ENCODE measurements at places on chromosomes 1 and 21. TPM values are rescaled to one million over a fixed set of nuclear protein-coding genes. Genes with fewer than 3 reads are reported as not detected.

GPR52 gene
- total RNA-seq: 0.69 TPM

LCE5A gene
- not detected for total RNA-seq

LRRC71 gene
- total RNA-seq: not detected

RGS5 gene
- 14.9 TPM for total RNA-seq

GRCh38 chr1:31815752-31816500 lies at the start of gene SPOCD1:
SPOCD1 (minus strand) TSS chr1:31816022; CDS start chr1:31815333, 689 bp downstream.
- DNase-seq: peak; percentile 63
- H3K27me3 ChIP-seq: no peaks in the 10 kb centered on the region
- no peaks in the 10 kb centered on the region for H3K4me1 ChIP-seq
- no peak within 1 kb of the TSS for H3K27ac ChIP-seq

GRCh38 chr1:222552882-222553281 lies 5.0 kb upstream of the HHIPL2 start:
- no peak overlapping the region for H3K4me3 ChIP-seq
- H3K4me1 ChIP-seq: no peaks in the 10 kb centered on the region
- H3K27ac ChIP-seq: no peak overlapping the region

GRCh38 chr1:89274411-89274857 lies 1.8 kb upstream of the GBP5 start:
- no peak overlapping the region for H3K27ac ChIP-seq
- no peaks in the 10 kb centered on the region for H3K4me1 ChIP-seq
- no peak overlapping the region for H3K4me3 ChIP-seq
- no peaks in the 10 kb centered on the region for H3K27me3 ChIP-seq
- H3K36me3 ChIP-seq: no peaks in the 10 kb centered on the region
- no peak for DNase-seq

- H3K36me3 ChIP-seq: no peaks in the 10 kb centered on the region
- no peaks in the 10 kb centered on the region for H3K4me1 ChIP-seq
- no peaks in the 10 kb centered on the region for H3K27me3 ChIP-seq
- no peak overlapping the region for H3K4me3 ChIP-seq
- H3K27ac ChIP-seq: no peak overlapping the region
- no peak for DNase-seq
Measured at GRCh38 chr1:33042831-33043230, 6.1 kb upstream of the AK2 start.

DNA sequence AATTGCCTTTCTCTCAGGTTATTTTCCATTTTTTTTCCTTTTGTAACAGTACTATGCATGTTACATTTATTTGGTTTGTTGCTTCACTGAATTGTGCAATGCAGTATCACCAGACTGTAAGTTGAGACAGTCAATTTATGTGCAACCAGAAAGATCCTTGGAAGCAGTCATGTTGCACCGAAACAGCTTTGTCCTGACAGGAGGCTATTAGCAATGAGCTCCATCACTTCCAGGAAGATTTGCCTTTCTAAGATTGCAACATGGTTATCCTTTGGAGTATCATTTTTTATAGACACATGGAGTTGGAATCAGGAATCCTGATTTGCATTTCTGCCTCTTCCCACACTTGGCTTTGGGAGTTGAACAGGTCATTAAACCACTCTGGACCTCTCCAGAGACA lies 84.5 kb upstream of the ST6GALNAC5 start:
- no peak overlapping the region for H3K4me3 ChIP-seq
- DNase-seq: no peak
- no peaks in the 10 kb centered on the region for H3K36me3 ChIP-seq

- no peaks in the 10 kb centered on the region for H3K4me1 ChIP-seq
- no peak for DNase-seq
- H3K27ac ChIP-seq: no peak overlapping the region
- no peaks in the 10 kb centered on the region for H3K27me3 ChIP-seq
Measured at GRCh38 chr21:31110430-31110829, 72.2 kb upstream of the KRTAP19-8 start.

DNA sequence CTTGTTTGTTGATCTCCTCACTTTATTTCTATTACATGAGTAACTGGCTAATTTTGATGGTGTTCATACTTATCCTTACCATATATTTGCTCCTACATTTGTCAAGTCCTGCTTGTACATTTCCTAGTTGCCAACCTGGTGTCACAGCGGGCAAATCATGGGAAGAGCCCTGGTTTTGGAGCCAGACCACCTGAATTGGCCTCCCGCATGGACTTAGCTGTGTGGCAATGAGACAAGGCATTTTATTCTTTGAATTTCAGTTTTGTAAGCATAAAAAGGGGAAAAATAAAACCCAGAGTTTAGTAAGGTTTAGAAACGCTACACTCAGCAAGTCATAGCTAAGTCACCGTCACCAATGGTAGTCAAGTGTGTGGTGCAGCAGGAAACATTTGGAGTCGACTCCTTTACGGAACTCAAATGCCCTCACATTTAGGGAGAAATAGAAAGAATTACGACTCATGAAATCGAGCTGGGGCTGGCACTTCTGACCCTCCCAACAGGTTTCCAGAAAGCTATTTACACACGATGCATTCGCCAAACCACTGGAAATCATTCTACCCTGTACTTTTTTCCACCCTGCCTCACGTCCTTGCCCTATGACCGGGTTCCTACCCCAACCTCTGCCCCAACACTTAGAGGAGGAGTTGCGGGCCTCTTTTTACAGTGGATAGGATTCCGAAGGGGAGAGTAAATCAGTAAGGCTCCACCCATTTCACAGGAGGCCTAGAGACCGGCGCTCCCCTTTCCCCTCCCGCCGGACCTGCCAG lies 492 bp upstream of the PGM1 start:
- H3K27me3 ChIP-seq: no peaks in the 10 kb centered on the region
- H3K4me1 ChIP-seq: peaks cover 23% of the 10 kb centered on the region
- no peaks in the 10 kb centered on the region for H3K36me3 ChIP-seq
- H3K27ac ChIP-seq: peak overlapping the region; percentile 100
- no peak for DNase-seq

DNA sequence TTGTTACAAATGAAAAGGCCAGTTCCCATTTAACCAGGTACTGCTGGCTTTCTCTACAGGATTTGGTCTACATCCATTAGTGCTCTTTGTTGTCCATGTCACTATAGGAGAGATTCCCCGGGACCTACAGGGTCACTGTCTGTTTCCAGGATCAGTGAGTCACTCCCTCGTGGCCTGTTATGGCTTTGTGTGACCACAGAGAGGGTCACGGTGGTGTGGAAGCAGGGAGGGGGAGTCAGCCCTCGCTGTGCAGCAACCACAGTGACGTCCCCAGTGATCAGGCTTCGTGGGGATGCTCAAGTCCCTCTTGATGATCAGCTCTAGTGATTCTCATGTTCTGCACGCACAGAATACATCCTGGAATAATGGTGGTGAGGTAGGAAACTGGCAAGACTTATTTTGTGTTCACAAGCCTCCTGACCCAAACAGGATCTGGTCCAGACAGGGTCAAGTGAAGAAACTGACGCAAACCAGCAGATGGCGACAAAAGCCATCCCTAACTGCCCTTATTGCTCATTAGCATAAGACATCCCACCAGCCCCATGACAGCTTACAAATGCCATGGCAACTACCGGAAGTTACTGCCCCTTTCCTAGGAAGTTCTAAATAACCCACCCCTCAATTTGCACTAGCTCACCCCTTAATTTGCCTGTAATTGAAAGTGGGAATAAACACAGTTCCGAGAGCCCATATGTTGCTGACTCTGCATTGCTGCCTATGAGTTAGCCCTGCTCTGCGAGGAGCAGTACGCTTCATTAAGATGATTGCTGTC lies 98.5 kb downstream of the DISC1 start:
- no peak for DNase-seq
- no peak overlapping the region for H3K27ac ChIP-seq
- no peaks in the 10 kb centered on the region for H3K36me3 ChIP-seq
- H3K4me1 ChIP-seq: no peaks in the 10 kb centered on the region
- H3K4me3 ChIP-seq: no peak overlapping the region
- H3K27me3 ChIP-seq: no peaks in the 10 kb centered on the region

- no peaks in the 10 kb centered on the region for H3K4me1 ChIP-seq
- no peak for DNase-seq
- H3K4me3 ChIP-seq: no peak overlapping the region
Measured at GRCh38 chr21:39111931-39112550, 71.2 kb downstream of the PSMG1 start.

GRCh38 chr1:221667504-221667903 lies 74.4 kb downstream of the DUSP10 start:
- H3K27me3 ChIP-seq: no peaks in the 10 kb centered on the region
- H3K36me3 ChIP-seq: no peaks in the 10 kb centered on the region
- H3K27ac ChIP-seq: no peak overlapping the region
- no peaks in the 10 kb centered on the region for H3K4me1 ChIP-seq
- H3K4me3 ChIP-seq: no peak overlapping the region

GRCh38 chr21:15430577-15430976 lies 299.2 kb upstream of the USP25 start:
- no peak for DNase-seq
- no peaks in the 10 kb centered on the region for H3K36me3 ChIP-seq
- no peak overlapping the region for H3K27ac ChIP-seq
- no peak overlapping the region for H3K4me3 ChIP-seq

DNA sequence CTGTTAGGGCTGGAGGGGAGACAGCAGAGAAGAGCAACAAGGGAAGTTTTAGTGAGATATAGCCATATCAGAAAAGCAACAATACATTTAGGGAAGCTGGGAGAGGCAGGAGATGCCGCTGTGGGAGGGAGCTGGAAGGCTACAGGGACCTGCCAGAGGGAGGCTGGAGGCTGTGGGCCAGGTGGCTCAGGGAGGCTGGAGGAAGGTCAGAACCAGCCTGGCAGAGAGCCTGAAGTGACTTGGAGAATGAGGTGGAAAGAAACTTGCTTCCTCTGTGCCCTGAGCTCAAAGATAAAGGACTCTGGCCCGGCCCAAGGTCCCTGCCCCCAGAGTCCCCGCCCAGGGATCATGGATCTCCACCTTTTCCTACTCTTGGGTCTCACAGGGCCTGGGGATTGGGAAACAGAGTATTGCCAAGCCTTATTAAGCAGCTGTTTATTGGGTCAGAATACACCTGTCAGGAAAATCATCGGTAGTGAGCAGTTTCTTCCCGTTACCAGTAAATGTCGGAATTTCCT lies 85.9 kb downstream of the KIF26B start:
- no peak for DNase-seq
- H3K4me1 ChIP-seq: no peaks in the 10 kb centered on the region
- H3K27me3 ChIP-seq: no peaks in the 10 kb centered on the region

- H3K27ac ChIP-seq: no peak overlapping the region
- no peak for DNase-seq
- H3K36me3 ChIP-seq: no peaks in the 10 kb centered on the region
- no peaks in the 10 kb centered on the region for H3K27me3 ChIP-seq
- H3K4me1 ChIP-seq: no peaks in the 10 kb centered on the region
Measured at GRCh38 chr1:209870151-209870831, 42.5 kb downstream of the UTP25 start.

GRCh38 chr1:5579966-5580365 lies 412.3 kb downstream of the NPHP4 start:
- no peak overlapping the region for H3K4me3 ChIP-seq
- H3K4me1 ChIP-seq: no peaks in the 10 kb centered on the region
- no peak overlapping the region for H3K27ac ChIP-seq

GRCh38 chr1:154549202-154549770 lies 9.2 kb downstream of the UBE2Q1 start:
- no peak overlapping the region for H3K4me3 ChIP-seq
- peak overlapping the region; percentile 62 for H3K27ac ChIP-seq
- H3K36me3 ChIP-seq: peaks cover 20% of the 10 kb centered on the region
- no peak for DNase-seq
- peaks cover 27% of the 10 kb centered on the region for H3K4me1 ChIP-seq

- H3K27ac ChIP-seq: no peak overlapping the region
- no peaks in the 10 kb centered on the region for H3K4me1 ChIP-seq
- no peak for DNase-seq
- H3K36me3 ChIP-seq: no peaks in the 10 kb centered on the region
- no peak overlapping the region for H3K4me3 ChIP-seq
- no peaks in the 10 kb centered on the region for H3K27me3 ChIP-seq
Measured at GRCh38 chr1:212782422-212783154, 9.0 kb downstream of the NSL1 start.

DNA sequence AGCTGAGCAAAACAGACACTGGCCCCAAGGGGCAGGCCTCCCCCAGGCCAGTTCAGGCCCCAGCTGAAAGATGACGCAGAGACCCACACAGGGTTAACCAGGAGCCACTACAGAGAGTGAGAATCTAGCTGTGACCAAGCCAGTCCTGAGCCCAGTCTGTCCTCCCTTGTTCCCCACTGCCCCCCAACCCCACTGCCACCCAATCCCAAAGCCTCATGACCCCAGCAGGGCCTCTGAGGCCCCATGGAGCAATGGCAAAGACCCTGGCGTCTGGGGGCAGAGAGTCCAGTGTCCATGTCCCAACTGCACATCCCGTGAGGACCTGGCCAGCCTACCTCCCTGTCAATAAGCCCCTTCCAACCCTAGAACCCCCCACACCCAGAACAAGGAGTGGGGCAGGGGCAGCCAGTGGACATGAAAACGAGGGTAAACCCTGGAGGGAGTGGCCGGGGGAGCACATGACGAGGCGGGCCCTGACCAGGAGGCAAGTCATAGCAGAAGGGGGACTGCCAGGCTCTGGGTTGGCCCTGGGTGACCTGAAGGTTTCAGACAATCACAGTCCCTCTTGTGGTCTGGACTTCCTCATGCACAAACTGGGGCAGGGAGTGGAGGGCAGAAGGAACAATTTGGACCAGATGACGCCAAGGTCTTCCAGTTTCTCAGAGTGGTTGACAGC lies 100.5 kb downstream of the GLIS1 start:
- H3K36me3 ChIP-seq: no peaks in the 10 kb centered on the region
- no peak overlapping the region for H3K27ac ChIP-seq
- DNase-seq: peak; percentile 45
- no peaks in the 10 kb centered on the region for H3K4me1 ChIP-seq
- H3K4me3 ChIP-seq: no peak overlapping the region
- H3K27me3 ChIP-seq: no peaks in the 10 kb centered on the region

DNA sequence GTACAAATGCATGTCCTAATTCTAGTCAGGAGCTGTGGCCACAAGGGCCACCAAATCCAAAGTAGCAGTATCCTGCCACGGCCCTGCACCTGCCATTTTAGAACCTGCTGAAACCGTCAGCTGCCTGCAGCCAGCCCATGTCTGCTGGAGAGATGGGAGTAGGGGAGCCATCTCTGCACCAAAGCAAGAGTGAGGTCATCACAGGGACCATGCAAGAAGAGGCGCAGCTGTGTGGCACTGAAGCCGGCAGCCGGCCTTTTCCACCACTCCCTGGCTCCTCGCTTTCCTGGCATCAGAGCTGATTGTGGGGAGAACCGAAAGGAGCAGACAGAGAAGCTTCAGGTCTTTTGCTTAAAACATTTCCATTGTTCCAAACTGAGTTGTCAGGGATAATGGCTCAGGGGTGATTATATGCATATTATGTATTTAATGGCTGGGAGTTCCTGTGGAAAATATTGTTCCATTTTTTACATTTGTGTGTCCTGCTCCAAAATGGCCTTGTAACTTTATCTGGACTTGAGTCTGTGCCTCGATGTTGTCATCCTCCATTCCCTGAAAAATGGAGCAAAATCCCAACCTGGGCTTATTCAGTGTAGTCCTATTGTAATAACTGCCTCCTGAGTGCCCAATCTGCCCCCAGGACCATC lies 18.7 kb upstream of the NBL1 start:
- H3K36me3 ChIP-seq: peaks cover 2% of the 10 kb centered on the region
- no peaks in the 10 kb centered on the region for H3K27me3 ChIP-seq
- H3K4me1 ChIP-seq: peaks cover 2% of the 10 kb centered on the region

GRCh38 chr1:44696789-44697345 lies 22.4 kb downstream of the ARMH1 start:
- DNase-seq: no peak
- H3K27ac ChIP-seq: no peak overlapping the region
- no peaks in the 10 kb centered on the region for H3K27me3 ChIP-seq
- no peaks in the 10 kb centered on the region for H3K36me3 ChIP-seq
- H3K4me1 ChIP-seq: no peaks in the 10 kb centered on the region

- H3K4me3 ChIP-seq: no peak overlapping the region
- no peak for DNase-seq
- no peaks in the 10 kb centered on the region for H3K4me1 ChIP-seq
- no peaks in the 10 kb centered on the region for H3K36me3 ChIP-seq
- no peaks in the 10 kb centered on the region for H3K27me3 ChIP-seq
Measured at GRCh38 chr1:48670234-48671020, 106.3 kb downstream of the BEND5 start.
